ENCODE measurements at places on chromosomes 5 and 9.

- no peak for DNase-seq
Observed at GRCh38 chr5:10301266-10301665, 6.4 kb downstream of the CMBL start.

DNA sequence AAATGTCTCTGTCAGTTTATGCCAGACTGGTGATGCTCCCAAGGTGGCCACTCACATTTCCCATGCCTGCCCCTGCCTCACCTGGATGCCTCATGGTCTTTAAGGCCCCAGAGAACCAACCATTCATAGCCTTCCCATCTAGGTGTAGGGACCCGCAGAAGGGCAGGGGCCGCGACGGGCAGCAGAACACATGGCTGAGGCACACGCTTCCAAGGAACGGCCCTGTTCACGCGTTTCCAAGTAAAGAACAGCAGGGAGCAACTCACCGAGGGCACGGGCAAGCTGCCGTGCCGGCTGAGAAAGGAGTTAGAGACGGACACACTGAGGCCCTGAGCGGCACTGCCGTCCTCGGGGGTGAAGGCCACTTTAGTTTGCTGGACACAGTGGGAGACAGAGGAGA, 73.5 kb downstream of the PRRT1B start:
- no peak for DNase-seq

- DNase-seq: no peak
Observed at GRCh38 chr9:86573886-86574285, 219.7 kb upstream of the TUT7 start.

DNA sequence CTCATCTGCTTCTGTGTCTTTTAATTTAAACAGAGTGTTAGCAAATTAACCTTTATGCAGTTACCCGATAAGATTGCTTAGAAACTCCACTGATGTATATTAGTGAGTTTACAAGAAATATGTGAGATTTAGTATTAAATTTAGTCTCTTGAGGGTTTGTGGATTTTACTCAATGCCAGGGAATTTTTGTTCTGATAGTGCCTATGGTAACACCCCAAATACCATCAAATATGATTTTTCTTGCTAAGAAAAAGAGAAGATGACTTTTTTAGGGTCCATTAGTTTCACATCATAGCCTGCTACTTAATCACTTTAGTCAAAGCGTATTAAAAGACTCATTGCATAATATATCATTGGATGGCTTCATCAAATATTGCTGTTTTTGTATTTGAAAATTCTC, 224.9 kb downstream of the PCSK5 start:
- DNase-seq: no peak

GRCh38 chr5:116911074-116911473, 336.5 kb upstream of the SEMA6A start:
- no peak for DNase-seq

GRCh38 chr5:34897646-34898045, 17.7 kb downstream of the RAD1 start:
- no peak for DNase-seq

- no peak for DNase-seq
Observed at GRCh38 chr5:107383414-107383813, 287.3 kb downstream of the EFNA5 start.

- no peak for DNase-seq
Observed at GRCh38 chr5:160108124-160108523, 11.1 kb downstream of the PWWP2A start.

GRCh38 chr5:7941692-7942091, 72.7 kb downstream of the MTRR start:
- DNase-seq: no peak

- DNase-seq: peak; percentile 26
Observed at GRCh38 chr5:68074048-68074632, 141.4 kb upstream of the PIK3R1 start.

DNA sequence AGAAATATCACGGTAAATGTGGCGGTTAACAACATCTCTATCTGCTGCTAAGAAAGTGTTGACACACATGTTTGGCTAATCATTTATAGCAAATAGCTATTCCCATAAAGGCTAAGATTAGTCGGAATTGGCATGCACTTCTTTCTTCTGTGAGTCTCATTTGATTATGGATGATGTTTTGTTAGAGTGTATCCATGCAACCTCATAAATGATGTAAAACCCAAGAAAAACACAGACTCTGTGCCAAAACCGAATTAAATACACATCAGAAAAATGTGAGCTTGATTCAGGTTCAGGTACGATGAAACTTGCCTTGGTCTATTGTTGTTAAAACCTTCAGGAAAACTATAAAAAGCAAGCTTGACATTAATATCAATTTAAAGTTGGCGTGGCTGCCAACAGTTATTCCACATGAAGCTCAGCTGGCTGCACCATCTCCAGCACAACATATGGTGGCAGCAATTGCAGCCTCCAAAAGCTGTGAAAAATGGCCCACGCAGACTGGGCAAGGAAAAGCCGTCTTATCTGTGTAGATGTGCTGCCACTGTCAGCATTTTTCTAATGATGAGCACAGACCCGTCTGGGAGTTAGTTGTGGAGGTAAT, 41.1 kb upstream of the ICE1 start:
- no peak for DNase-seq

DNA sequence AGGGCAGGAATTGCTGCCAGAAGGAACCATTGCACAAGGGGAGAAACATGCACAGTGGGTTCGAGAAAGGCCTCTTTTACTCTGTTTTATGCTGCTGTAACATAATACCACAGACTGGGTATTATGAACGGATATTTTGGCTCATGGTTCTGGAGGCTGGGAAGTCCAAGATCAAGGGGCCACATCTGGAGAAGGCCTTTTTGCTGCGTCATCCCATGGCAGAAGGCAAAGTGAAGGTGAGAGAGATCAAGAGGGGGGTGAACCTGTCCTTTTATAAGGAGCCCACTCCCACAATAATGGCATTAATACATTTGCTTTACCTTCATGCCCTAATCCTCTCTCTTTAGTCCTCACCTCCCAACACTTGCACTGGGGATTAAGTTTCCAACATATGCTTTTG, 136.9 kb upstream of the ALDH1B1 start:
- no peak for DNase-seq

- peak; percentile 18 for DNase-seq
Observed at GRCh38 chr5:55821731-55822512, 29.2 kb upstream of the IL31RA start.

DNA sequence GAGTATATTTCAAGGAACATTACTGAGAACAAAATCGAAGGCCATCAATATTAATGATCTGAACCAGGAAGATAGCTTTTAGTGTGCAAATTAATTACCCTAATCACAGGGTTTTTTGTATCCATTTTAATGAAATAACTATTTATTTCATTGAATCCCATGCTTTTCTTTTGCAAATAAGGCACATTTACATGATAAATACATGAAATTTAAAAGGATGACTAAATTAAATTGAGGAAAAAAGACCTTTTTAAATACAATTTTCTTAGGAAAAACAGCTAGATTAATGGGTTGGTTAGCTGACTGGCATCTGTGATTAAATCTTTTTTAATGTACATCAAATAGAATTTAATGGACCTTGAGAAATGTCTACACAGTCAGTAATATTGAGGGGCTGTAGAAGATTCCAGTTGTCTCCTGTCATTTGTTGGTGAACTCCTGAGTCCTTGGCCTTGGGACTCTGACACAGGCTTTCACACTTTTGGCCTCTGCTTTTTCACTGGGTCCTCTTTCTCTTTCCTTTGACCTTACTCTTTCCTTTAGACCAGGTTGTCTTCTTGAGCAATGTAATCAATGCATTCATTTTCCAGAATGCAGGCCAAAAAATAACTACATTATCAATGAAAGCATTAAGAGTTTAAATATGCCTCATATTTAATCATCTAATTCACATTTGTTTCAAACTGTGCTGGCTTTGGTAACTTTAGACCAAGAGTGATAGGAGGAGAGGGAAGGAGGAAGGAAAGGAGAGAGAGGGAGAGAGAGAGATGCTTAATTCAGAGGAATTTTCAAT, 511.5 kb downstream of the ZNF608 start:
- DNase-seq: no peak

DNA sequence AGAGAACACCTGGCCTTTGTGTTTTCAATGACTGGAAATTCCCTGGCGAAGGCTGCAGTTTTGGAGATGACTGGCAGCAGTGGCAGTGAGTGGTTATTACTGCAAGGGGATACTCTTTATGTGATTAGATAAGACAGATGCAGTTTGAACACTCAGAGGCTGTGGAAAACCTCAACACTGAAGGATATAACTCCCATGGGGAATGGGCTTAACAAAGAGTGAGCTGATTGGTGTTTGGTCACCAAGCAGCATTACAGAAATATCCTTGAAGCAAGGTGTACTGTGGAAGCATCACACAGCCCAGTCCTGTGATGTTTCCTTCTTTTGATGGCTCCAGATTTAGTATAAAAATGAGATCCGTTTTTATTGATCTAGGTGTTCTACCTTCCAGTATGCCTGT, 490.7 kb upstream of the PTPRD start:
- no peak for DNase-seq

- peak; percentile 6 for DNase-seq
Observed at GRCh38 chr5:135242021-135242865, 156.8 kb downstream of the MACROH2A1 start.

DNA sequence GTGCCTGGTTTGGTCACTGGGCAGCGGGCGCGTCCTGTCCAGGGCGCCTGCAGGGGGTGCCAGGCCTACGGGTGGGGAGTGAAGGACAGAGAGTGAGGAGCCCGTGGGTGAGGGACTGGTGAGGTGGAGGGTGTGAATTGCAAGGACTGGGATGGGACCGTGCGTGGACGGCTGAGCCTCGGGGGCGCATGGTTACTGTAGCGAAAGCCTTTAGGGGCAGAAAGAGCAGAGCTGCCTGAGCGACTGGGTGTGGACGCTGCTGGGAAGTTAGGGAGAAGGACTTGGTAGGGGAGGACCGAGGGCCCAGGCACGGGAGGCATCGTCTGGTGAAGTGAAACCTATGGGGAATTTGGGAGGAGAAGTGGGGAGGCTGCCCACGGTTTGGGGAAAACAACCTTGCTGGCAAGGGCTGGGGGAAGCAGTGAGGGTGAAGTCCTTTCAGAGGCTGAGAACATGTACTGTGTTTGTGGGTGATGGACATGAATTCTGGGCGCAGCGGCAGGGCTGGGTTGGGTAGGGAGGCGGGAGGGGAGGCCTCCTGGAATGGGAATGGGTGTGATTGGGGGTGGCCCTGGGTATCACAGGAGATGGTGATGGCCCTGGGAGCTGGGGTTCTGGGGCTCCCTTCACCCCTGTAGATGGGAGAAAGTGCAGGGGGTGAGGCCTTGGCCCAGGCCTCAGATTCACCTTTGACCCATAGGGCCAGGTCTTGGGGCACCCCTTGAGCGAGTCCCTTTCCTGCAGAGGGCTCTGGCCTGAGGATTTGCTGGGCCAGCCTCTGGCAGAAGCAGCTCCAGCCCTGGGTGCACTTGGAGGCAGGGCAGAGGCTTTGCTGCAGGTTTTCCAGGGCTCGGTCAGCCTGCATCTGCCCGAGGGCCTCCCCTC, 1.7 kb upstream of the TOR4A start:
- no peak for DNase-seq

DNA sequence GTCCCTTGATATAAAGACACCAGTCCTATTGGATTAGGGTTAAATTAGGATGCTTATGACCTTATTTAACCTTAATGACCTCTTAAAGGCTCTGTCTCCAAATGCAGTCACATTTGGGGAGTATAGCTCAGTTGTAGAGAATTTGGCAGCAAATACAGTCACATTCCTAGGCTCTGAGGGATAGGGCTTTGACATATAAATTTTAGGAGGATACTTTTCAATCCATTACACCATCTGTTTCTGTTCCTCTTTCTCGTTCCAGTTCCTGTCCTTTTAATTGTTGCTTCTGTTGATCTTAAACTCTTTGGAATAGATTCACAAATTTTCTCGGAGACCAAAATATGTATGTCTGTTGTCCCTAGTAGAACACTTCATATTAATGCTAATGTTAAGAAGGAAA, 390.0 kb upstream of the PCSK5 start:
- no peak for DNase-seq

- no peak for DNase-seq
Observed at GRCh38 chr5:135971701-135972100, 16.9 kb upstream of the LECT2 start.

DNA sequence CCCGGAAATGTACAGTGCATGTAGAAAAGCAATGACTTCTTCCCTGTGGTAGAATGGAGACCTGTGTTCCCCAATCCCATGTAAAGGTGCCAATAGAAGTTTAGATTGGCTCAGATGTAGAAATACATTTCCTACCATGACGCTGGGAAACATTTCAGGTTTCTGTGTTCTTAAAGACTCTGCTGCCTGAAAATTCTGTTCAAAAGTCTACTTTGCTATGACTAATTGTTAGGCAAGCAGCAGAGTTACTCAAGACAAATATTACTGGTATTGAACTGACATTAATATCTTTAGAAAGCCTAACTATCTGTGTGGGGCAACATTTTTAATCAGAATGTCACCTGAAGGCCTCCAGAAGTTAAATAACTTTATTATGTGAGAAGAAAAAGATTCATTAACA, 75.5 kb upstream of the ELL2 start:
- DNase-seq: no peak

- no peak for DNase-seq
Observed at GRCh38 chr9:136147038-136147889, 28.6 kb upstream of the TMEM250 start.

DNA sequence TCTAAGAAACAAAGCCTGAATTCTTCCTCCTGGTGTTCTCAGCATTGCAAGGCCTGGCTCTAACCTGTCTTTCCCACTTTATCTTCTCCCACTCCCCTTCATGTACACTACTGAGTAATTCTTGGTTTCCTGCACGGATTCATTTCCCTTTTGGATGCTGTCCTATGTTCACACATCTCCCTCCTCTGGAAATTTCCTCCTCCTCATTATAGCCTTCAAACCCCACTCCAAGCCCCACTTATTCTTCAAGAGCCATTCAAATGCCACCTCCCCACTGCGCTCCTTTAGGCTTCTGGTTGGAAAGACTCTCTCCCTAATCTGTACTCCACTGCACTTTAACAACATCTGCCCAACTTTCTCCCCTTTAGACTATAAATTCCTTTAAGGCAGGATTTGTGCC, 28.2 kb upstream of the C5orf63 start:
- DNase-seq: no peak

DNA sequence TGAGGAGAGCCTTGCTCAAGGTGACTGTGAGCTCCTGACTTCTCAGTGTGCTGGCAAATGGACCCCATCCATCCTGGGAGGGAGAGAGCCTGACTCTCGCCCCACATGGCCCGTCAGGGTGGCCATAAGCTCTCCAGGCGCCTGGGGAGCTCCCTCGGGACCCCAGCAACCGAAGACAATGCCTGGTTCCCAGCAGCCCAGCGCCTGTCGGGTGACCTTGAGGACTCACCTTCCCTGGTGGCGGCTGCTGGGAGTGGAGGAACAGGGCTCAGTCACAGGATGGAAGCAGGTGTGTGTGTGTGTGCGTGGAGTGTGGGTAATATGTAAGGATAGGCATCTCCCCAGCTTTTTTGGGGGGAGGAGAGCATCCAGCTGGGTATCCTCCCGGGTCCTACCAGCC, 190.3 kb downstream of the MELK start:
- no peak for DNase-seq

- peak; percentile 52 for DNase-seq
Observed at GRCh38 chr9:127528422-127529251, 77.3 kb downstream of the LRSAM1 start.

DNA sequence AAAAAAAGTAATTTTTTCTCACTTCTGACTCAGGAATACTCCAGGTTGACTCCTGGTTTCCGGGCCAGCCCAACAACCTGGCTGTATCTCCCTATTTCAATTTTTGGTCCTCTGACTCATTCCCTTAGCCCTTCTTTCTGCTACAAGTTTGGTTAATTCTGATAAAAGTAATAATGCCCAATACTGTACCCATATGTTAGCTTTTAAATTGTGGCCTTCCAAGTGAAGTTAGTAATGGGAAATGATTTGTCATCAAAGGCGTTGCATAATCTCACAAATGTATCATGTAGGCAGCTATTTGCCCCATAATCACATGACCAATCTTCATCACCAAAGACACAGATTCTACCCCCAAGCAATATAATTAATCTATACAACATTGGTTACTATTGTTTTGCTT, 31.1 kb upstream of the BNC2 start:
- no peak for DNase-seq
